ENCODE measurements at places on chromosomes 7 and 10.
A peak's percentile ranks its signal among the peaks of the same experiment; 100 is the strongest.

DNA sequence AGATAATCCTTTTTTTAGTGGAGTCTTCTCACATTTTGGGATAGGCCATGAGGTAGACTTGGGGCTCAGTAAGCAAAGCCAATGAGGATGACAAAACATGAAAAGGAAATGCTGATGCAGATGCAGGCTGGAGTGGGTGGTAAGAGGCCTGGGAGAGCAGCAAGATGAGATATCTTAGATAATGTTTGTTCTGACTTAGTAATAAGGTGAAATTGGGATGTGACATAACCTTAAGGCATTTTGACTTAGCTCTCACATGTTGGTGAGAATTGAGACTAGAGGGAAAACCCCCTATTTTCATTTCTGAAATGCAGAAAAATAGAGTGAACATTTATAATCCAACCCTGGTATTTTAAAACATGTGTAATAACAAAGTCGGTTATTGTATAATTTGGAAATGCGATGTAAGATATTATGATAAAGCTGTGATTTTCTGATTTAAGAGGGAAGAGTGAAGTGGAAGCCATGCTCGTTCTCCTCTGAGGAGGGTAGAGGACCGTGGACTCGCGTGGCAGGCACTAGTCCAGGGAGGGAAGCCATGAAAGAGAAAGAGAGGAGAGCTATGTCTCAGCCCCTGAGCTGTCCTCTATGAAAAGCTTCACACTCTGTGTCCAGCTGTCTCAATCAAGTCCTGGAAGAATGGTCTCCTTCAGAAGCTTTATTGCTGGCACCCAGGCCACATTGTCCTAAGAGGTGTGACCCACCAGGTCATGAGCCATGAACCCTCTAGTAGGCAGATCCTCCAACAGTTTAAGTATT lies 57.3 kb downstream of the ST7 start:
- DNase-seq: no peak

GRCh38 chr7:4115941-4116610 lies 566.0 kb upstream of the FOXK1 start:
- DNase-seq: no peak

DNA sequence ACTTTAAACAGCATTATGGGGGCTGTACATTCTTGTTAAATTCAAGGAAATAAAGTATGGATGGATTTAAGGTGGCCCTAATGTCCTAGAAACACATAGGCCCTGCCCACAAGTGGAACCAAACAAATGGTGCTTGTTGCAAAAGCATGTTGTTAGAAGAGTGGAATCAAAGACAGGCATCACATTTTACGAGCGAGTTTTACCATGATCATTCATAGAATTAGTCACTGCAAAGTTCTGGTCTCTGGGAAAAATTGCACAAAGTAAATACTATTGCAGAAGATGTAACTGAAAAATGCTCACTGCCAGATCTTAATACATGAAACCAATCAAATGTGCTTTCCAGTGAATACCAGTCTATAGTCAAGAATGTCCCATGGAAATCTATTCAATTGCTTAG lies 677.1 kb downstream of the PARD3 start:
- DNase-seq: no peak

GRCh38 chr10:84179059-84179710 lies 5.6 kb downstream of the GPR15LG start:
- DNase-seq: no peak

DNA sequence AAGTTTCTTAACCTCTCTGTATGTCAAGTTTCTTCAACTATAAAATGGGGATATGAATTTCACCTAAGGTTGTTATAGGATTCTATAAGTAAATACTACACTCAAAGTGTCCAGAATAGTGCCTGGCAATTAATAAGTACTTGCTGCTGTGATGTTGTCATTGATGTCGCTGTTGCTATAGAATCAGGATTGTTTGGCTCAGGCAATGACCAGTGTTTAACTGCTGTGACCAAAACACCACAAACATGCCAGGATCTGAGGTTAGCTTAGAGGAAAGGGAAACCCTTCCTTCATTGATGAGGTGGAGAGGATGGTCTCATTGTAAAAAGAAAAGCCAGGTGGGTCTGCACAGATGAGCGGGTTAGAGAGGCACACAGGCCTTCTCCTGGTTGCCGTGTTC lies 223.1 kb upstream of the INHBA start:
- DNase-seq: no peak

GRCh38 chr10:80855348-80855971 lies 317.8 kb downstream of the SH2D4B start:
- DNase-seq: peak; percentile 41
